ENCODE measurements at places on chromosomes 3 and 15.
A peak's percentile ranks its signal among the peaks of the same experiment; 100 is the strongest.

- DNase-seq = peak; percentile 32
Measured at GRCh38 chr3:72818092-72818773, 30.0 kb downstream of the SHQ1 start.

DNA sequence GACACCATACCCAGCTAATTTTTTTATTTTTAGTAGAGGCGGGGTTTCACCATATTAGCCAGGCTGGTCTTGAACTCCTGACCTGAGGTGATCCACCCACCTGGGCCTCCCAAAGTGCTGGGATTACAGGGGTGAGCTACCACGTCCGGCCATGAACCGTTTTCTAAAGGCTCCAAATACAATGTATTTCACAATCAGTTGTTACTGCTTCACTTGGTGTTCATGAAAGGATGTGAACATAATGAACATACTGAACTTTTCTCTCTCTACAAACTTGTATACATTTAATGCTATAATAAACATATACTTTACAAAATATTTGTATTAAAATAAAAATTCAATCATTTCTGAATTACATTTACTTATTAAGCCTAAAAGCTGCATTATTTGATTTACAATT is 28.9 kb downstream of the TBL1XR1 start:
- DNase-seq = no peak

- DNase-seq = peak; percentile 80
Measured at GRCh38 chr3:29889215-29889614, 608.3 kb downstream of the RBMS3 start.

- DNase-seq = no peak
Measured at GRCh38 chr3:120625159-120625586, 29.0 kb downstream of the NDUFB4 start.

GRCh38 chr3:123275691-123276090 is 73.9 kb downstream of the SEC22A start:
- no peak for DNase-seq

DNA sequence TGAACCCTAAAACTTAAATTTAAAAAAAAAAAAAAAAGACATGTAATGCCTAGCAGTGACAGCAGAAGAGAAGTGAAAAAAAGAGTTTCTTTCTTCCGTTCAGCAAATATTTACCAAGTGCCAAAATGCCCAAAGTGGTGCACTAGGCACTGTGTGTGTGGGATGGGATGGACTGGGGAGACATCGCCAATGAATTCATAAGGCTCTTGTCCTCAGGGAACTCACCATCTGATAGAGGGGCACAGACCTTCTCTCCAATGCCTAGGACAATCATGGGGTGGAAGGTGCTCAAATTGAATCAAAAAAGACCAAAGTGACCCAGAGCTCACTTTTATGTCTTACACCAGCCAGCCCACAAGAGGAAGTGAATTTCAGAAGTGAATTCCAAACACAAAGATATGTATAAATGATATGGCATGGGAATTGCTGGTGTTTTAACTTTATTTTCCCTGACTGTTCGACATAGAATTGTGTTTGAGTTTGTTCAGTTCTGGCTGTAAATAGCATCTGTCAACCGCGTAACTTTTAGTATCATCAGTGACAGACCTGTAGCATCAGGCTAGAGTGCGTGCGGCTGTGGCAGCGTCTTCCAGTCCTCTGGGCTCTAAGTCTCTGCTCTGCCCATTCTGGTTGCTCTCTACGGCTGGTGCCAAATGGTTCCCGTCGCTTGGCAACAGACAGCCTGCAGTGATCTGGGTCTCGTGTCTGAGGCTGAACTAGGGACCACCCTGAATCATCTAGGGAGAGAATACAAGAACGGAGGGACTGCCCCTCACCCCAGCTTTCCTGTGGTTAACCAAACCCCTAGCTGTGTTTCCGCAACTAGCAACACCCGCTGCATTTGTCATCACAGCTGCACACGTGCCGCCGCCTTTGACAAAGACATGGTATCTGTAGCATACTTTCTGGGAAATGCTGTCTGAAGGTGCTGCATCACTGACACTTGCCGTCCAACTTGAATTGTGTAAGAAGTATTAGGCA is 154.0 kb upstream of the THBS1 start:
- DNase-seq = peak; percentile 86

- DNase-seq = peak; percentile 60
Measured at GRCh38 chr3:132255041-132255745, 62.0 kb upstream of the ACP3 start.

DNA sequence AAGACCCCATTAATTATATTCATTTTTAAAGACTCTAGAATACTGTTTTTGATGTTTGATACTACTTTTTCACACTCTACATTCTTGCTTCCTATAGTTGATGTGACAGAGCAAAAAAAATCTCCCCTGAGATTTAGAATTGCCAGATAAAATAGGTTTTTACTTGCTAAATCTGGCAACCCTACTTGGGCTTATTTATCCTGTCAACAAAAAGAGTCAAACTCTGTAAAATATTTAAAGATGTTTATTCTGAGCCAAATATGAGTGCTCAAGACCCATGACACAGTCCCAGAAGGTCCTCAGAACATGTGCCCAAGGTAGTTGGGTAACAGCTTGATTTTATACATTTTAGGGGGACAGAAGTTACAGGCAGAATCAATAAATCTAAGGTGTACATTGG is 72.3 kb downstream of the DAPK2 start:
- DNase-seq = no peak

DNA sequence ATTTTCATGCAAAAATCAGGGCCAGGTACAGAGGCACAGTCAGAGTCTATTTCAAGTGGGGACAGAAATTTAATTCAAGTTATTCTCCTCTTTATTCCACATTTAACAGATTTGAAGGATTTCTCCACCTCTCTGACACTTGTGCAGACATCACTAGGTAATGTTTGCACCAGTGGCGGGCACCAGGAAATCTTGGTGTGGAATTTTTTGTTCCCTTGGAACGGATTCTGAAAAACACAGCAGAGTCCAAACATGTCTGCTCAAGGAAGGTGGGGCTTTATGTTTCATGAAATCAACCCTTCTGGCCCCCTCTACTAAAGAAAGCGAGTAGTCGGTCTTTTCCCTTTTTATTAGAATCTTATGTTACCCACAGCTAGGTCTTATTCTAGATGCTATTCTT is 271.2 kb upstream of the MDFIC2 start:
- DNase-seq = no peak

- no peak for DNase-seq
Measured at GRCh38 chr3:129034642-129035041, 25.9 kb upstream of the GP9 start.

- no peak for DNase-seq
Measured at GRCh38 chr3:156377718-156378117, 177.2 kb downstream of the SSR3 start.

GRCh38 chr3:10855871-10856662 is 40.0 kb downstream of the SLC6A11 start:
- no peak for DNase-seq

DNA sequence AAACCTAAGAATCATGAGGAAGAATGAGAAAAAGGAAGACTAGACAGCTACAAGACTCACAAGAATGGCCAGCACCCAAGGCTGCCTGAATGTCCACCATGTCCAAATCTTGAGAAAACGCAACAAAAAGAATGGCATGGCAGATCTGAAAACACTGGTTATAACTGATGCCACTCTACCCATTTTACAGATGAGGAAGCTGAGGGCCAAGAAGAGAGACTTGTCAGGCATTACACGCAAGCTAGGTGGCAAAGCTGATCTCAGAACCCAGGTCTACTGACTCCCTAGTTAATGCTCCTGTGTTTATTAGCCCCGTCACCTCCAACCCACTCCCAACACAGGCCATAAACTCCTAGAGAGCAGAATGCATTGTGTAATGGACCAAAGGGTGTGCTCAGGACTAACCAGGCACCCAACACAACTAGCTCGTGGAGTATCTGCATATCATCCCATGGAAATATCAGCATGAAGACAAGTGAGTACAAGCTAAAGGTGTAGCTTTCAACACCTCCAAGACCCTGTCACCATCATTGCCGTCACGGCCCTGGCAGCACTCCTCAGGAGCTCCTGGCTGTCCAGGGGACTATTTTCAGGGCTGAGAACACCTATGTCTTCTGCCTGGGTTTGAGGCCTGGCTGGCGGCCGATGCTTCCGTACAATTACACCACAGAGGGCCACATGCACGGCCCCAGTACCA is 111.7 kb downstream of the XXYLT1 start:
- no peak for DNase-seq
